ENCODE measurements at places on chromosomes 5 and 9.

DNA sequence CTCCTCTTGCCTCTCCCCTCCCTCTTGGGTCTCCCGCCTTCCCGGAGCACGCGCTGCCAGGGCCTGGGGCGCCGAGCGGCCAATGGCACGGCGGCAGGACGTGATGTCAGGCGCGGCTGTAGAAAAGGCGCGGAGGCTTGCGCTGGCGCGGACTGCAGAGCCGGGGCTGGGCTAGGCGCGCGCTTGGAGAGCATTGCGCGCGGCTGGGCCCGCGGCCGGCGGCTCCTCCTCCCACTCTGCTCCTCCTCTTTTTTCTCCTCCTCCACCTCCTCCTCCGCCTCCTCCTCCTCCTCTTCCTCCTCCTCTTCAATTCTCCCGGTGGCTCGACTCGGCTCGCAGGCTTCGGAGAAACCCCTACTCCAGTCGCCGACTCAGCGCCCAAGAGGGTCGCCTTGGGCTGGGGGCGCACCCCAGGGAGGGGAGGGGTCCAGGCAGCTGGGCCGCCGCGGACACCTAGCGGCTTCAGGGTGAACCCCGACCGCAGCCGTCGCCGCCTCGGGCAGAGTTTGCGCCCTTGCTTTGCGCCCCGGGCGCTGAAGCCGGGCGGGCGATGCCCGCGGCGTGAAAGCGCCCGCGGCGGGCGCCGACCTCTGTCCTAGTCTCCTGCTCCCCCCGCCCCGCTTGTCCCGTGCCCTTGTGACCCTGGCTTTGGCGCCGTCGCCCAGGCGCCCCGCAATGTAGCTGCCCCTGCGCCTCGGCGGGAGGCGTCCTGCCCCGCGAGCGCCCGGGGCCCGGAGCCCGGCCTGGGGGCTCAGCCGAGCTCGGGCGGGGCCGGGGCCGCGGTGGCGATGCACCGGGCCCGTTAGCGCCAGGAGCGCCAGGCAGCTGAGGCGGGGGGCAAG is at the start of gene LHX2:
LHX2 (plus strand) TSS at position 309 of the 842 bp plus-strand sequence. CDS start 581 bp downstream, outside the sequence.
- peak; percentile 9 for DNase-seq

- no peak for DNase-seq
Observed at GRCh38 chr5:174273325-174273724, 227.8 kb downstream of the NSG2 start.

DNA sequence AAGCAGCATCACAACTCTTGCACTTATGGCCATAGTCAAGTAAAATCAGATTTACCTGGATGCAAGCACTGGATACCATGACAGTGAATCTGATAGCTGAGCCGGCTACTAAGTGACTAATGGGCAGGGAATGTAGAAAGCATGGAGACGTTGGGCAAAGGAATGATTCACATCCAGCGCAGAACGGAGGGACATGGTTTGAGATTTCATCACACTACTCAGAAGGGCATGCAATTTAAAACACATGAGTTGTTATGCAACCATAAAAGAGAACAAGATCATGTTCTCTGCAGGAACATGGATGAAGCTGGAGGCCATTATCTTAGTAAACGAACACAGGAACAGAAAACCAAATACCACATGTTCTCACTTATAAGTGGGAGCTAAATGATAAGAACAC is 169.1 kb upstream of the PIK3R1 start:
- peak; percentile 98 for DNase-seq

DNA sequence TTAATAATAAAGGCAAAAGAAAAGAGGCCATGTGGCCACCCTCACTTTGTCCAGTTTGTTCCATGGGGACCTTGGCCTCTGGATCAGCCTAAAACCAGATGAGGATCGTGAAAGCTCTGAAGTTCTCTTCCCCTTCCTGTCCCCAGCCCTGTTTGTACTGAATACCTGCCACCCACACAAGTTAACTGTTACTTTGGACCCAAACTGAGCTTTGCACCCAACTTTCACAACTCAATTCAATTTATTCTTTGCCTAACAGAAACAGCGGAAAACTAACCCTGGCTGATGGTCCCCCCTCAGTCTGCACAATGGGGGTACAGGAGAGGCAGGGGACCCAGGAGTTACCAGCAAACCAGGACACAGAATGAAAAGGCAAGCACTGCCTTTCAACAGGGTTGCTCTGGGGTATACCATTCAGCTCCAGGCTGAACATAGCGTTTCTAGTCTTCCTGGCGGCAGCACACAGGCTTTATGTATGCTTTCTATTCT is 28.2 kb downstream of the ABCA1 start:
- DNase-seq: no peak

DNA sequence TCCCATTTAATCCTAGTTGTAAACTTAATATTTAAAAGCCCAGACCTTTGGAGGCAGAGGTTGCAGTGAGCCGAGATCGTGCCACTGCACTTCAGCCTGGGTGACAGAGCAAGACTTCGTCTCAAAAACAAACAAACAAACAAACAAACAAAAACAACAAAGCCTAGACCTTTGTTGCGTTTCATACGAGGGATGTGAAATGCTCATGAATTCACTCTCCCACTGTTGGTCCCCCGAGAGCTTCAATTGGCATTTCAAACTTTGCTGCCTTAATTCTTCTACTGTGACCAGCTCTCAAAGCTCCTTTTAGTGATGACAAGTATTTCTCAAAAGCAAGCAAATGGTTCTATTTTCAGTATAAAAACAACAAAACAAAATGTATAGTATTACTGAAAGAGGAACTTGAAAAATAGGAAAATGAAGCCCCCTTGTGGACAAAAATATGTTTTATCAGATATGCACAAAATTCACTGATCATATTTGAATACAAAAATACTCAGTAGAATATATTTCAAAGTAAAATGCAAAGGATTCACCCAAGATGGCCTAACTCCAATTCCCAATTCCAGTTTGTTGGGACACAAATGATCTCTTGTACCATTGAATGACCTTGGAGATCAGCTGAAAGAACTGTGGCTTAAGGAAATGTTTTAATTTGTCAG is 140.4 kb downstream of the ESM1 start:
- DNase-seq: peak; percentile 33

GRCh38 chr9:532707-533106 is 308.8 kb upstream of the DMRT1 start:
- DNase-seq: no peak

GRCh38 chr9:108978205-108978604 is 35.1 kb downstream of the CTNNAL1 start:
- DNase-seq: no peak

DNA sequence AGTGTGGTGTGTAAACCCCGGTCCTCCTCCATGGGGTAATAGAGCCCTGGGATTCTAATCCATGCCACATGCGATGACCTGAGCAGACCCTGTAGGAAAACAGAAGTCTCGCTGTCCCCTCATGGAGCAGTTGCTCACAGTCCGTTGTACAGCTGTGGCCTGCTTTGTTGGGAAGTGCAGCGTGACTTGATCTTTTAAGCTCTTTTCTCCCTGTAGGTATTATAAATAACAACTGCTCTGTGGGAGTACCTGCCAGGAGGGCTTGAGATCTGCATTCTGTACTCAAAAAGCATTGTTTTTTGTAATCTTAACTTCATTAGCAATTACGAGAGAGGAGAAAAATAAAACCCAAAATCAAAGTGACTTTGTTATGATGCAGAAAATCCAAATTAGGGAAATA is 17.3 kb downstream of the MEGF10 start:
- DNase-seq: no peak
